ENCODE measurements at places on chromosomes 16 and 17.

DNA sequence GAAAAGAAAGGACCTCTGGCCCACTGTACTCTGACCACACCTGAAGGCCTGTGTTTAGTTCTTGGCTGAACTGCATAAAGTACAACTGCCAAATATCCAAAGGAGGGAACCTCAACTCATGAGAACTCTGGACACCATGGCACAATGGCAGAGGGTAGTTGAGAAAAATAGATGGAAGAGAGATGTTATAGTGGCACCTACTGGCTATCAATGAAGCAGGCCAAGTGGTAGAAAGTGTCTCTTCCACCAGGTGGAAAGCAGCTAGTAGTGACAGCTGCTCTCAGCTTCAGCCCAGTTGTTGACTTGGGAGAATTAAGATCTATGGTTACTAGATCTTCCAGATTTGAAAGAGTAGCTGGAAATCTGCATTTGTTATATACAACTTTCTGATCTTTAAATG, 3.2 kb downstream of the MED31 start:
- DNase-seq = peak; percentile 42

- DNase-seq = no peak
Observed at GRCh38 chr17:35875072-35875799, 4.9 kb downstream of the CCL5 start.

GRCh38 chr17:59178266-59178985, 22.9 kb downstream of the PRR11 start:
- DNase-seq = no peak

GRCh38 chr16:17002565-17002964, 468.2 kb downstream of the XYLT1 start:
- no peak for DNase-seq

DNA sequence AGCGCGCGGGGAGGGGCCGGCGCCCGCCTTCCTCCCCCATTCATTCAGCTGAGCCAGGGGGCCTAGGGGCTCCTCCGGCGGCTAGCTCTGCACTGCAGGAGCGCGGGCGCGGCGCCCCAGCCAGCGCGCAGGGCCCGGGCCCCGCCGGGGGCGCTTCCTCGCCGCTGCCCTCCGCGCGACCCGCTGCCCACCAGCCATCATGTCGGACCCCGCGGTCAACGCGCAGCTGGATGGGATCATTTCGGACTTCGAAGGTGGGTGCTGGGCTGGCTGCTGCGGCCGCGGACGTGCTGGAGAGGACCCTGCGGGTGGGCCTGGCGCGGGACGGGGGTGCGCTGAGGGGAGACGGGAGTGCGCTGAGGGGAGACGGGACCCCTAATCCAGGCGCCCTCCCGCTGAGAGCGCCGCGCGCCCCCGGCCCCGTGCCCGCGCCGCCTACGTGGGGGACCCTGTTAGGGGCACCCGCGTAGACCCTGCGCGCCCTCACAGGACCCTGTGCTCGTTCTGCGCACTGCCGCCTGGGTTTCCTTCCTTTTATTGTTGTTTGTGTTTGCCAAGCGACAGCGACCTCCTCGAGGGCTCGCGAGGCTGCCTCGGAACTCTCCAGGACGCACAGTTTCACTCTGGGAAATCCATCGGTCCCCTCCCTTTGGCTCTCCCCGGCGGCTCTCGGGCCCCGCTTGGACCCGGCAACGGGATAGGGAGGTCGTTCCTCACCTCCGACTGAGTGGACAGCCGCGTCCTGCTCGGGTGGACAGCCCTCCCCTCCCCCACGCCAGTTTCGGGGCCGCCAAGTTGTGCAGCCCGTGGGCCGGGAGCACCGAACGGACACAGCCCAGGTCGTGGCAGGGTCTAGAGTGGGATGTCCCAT, 232.8 kb downstream of the SEC14L1 start:
- DNase-seq = peak; percentile 59

DNA sequence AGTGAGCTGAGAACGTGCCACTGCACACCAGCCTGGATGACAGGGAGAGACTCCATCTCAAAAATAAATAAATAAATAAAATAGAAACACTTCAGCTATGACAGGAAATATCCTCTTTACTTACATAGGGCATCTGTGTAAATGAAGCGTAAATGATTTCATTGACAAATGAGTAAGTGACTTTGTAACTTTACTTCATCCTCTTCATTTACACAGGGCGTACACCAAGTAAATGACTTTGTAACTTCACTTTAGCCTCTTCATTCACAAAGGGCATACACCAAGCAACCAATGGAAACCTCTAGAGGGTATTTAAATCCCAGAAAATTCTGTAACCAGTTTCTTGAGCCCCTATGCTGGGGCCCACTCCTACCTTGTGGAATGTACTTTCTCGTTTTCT, 16.2 kb upstream of the KLHDC4 start:
- DNase-seq = no peak

- DNase-seq = no peak
Observed at GRCh38 chr17:78566947-78567346, 10.2 kb downstream of the DNAH17 start.

- no peak for DNase-seq
Observed at GRCh38 chr16:51155199-51155607, 4.1 kb upstream of the SALL1 start.

- DNase-seq = peak; percentile 59
Observed at GRCh38 chr17:28478712-28479615, 5.5 kb downstream of the SLC13A2 start.

DNA sequence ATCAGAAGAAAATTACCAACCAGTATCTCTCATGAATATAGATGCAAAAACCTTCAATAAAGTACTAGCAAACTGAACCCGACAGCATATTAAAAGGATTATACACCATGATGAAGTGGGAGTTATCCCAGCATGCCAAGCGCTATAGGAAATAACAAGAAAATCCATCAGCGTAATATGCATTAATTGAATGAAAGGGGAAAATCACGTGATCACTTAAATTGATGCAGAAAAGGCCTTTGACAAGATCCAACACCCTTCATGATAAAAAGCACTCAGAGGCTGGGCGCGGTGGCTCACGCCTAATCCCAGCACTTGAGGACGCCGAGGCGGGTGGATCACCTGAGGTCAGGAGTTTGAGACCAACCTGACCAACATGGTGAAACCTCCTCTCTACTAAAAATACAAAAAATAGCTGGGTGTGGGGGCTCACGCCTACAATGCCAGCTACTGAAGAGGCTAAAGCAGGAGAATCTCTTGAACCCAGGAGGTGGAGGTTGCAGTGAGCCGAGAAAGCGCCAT, 4.8 kb downstream of the CTRB2 start:
- no peak for DNase-seq

- DNase-seq = no peak
Observed at GRCh38 chr17:41340934-41341861, 9.4 kb downstream of the KRT33A start.

- DNase-seq = peak; percentile 56
Observed at GRCh38 chr17:27577121-27577761, 53.7 kb upstream of the LGALS9 start.

DNA sequence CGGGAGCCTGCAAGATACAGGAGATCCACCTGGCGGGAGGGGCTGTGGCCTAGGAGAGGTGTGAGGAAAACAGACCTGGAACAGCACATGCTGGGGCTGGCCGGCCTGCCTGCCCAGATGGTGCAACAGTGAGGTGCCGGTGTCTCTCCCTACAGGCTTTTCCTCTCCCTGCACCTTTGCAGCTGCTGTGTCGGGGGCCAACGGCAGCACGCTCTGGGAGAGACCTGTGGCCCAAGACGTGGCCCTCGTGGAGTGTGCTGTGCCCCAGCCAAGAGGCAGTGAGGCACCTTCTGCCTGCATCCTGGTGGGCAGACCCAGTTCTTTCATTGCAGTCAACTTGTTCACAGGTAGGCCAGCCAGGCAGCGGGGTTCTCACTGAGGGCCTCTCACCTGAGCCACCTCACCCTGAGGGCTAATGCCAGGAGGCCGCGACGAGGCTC, 15.9 kb downstream of the RGS11 start:
- no peak for DNase-seq

DNA sequence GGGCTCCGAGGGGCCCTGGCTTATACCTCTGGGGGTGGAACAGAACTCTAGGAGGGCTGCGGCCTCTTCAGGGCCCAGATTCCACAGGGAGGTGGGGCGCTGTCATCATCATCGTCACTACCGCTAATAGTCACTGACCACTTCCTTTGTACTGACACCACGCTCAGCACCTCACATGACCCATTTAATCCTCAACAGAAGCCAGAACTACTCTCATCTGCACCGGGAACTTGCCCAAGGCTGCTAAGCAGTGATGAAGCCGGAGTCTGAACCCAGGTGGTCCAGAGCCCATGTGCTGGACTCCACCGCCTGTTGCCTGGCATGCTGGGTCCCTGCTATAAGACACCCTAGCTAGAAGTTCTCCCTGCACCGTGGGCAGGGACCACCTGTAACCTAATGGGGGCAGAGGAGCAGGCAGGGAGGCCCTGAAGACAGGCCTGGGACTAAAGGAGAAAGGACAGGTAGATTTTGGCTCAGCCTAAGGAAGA, 12.0 kb downstream of the UNC13D start:
- peak; percentile 90 for DNase-seq

GRCh38 chr16:12296991-12297390, 320.5 kb downstream of the SNX29 start:
- DNase-seq = no peak

GRCh38 chr17:1156864-1157263, 22.9 kb downstream of the ABR start:
- no peak for DNase-seq

DNA sequence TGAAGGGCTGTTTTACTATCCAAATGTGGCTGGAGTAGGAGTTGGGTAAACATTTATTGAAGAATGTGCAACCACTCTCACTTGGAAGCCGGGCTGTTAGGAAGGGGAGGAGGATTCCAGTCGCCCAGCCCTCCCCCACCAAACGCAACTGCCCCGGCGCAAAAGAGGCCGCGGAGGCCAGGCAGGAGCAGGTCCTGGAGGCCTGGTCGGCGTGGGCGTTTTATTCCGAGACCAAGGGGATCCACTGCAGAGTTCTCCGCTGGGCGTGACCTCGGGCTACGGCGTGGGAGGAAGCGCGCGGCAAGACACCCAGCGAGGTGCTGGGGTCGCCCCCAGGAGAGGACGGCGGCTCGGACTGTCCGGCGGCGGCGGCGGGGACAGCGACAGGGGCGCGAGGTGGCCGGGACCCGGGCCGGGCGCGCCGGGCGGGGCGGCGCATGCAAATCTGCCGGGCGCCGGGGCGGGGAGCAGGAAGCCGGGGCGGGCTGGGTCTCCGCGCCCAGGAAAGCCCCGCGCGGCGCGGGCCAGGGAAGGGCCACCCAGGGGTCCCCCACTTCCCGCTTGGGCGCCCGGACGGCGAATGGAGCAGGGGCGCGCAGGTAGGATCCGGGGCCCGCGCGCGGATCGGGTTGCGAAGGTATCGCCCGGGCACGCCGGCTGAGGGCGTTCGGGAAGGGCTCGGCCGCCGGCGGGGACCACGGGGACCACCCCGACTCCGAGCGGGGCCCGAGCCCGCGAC, at the start of gene IL4R:
Gene IL4R, plus strand, starts transcription at position 553 of the 739 bp plus-strand sequence. CDS start 26,230 bp downstream, outside the sequence.
- peak; percentile 73 for DNase-seq

DNA sequence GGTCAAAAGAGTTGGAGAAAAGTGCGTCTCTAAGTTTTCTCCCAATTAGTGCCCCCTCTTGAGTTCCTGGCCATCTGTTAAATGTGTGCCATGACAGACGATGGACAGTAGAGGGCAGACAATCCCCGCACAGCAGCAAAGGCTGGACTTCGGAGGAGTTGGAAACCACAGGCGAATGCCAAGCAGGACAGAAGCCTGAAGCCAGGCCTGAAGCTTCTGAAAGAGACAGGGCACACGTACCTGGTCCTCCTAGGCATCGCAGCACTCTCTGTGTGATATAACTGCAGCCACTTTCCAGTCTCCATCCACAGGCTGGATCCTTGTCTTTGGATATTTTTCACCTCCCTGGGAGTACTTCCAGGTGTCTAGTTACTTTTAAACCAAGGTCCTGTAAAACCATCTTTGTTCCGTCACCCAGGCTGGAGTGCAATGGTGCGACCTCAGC, 14.5 kb downstream of the C17orf100 start:
- peak; percentile 82 for DNase-seq

- no peak for DNase-seq
Observed at GRCh38 chr16:12719972-12720371, 83.7 kb downstream of the CPPED1 start.

- DNase-seq = peak; percentile 94
Observed at GRCh38 chr16:84603140-84603816, 14.6 kb downstream of the COTL1 start.
